ENCODE measurements at places on chromosomes 2 and 18.
A peak's percentile ranks its signal among the peaks of the same experiment; 100 is the strongest.

DNA sequence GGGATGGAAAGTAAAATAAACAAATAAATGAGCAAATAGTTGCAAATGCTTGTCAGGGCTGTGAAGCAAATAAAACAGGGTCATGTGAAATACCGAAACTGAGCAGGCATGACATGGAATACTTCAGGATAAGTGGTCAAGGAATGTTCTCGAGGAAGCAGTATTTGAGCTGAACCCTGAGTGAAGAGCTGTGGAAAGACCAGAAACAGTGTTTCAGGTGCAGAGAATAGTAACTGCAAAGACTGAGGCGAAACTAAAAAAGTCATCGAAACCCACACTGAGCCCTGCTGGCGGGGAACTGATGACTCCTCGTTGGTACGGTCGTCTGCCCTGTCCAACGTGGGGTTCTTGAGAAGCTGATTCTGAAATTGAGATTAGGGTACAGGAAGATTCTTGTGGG is 27.2 kb upstream of the MYCN start:
- DNase-seq, result no peak

DNA sequence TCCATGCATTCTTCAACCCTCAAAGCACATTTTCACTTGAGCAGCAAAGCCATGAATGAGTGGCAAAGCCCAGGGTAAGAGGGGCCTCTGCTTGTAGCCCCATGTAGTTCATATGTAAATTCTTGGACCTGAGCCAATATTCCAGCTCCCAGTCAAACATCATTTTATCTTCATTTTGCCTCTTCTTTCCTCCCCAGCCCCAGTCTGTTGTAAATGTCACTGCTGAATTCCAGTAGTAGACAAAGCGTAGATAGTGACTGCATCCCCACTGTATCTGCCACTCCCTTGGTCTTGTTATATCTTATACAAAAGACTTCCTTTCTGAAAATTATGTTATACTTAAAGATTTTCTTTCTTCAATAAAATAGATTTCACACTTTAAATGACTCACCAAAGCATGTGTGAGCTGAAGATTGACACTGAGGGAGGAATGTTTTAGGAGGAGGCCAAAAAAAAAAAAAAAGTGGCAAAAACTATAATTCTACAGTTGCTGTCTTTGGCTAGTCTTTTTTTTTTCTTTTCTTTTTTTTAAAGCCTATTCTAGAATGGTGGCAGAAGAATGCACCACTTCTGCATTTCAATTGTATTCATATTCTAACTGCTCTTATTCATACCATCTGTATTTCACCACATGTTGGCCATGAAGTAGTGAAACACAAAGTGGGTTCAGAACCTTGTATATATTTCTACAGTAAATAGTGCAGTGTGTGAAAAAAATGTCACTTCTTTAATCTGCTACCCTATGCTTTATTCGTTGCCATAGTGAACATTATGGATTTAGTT is 306.1 kb downstream of the CPS1 start:
- DNase-seq, result peak; percentile 11

GRCh38 chr2:85237849-85238565 is 89.8 kb downstream of the TGOLN2 start:
- peak; percentile 47 for DNase-seq

DNA sequence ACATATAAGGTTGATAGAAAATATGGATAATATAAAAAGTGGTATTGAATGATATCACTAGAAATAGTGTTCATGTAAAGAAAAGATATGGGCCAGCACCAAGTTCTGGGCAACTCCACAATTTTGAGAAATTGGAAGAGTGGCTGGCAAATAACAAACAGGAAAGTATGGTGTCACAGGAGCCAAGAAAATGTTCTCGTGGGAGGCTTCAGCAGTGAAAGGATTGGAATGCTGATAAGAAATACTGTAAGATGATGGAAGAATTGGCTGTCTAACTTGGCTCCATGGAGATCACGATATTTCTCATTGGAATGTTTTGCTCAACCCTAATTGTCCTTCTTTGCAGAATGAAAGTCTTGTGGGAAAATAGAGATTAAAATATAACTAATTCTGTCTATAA is 856.8 kb downstream of the DPP10 start:
- DNase-seq, result no peak

- DNase-seq, result no peak
Measured at GRCh38 chr18:43642727-43643330, 365.5 kb upstream of the SYT4 start.

- no peak for DNase-seq
Measured at GRCh38 chr2:62800618-62801017, 95.1 kb downstream of the EHBP1 start.

DNA sequence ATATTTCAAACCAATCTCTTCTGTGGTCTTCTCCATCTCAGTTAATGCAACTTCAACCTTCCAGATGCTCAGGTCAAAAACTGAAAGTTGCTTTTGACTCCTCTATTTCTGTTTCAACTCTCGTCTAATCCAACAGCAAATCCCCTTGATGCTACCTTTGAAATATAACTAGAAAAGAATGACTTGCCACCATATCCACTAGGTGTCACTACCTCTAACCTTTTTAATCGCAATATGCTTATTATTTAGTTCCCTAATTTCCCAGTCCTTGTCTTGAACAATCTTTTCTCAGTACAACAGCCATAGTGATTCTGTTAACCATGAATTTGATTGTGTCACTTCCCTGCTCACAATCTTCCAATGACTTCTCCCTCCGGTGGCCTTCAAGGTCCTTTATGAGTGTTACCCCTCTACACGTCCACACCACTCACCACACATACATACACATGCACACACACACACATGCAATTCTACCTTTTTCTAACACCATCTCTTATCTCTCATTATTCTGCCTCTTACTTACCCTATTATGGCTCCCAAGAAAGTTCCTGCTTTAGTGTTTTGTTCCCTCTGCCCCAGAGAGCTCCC is 245.5 kb upstream of the KCNJ3 start:
- no peak for DNase-seq

GRCh38 chr18:77762642-77763041 is 513.0 kb downstream of the GALR1 start:
- DNase-seq, result no peak

- DNase-seq, result no peak
Measured at GRCh38 chr18:51153659-51154371, 43.7 kb downstream of the MEX3C start.

DNA sequence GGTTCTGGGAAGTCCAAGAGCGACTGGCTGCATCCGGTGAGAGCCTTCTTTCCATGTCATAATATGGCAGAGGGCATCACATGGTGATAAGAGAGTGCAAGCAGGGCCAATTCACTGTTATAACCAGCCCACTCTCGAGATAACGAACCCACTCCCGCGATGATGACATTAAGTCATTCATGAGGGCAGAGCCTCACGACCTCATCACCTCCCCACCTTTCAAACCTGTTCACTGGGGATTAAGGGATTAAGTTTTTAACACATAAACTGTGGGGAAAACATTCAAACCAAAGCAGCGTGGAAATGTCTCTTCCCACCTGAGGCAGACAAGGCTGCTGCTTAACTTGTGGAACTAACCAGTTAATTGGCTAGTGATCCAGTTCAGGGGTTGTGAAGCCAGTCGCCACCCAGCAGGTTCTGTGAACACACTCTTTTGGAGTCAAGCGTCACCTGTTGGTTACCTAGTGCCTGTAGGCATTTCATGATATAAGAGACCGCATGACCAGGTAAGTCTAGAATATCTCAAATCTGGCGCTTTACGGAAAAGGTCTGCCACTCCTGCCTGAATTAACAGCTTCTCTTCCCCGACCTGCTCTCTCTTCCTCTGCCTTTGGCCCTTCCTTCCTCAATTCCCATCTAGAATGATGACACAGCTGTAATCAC is 54.3 kb downstream of the EDAR start:
- no peak for DNase-seq

DNA sequence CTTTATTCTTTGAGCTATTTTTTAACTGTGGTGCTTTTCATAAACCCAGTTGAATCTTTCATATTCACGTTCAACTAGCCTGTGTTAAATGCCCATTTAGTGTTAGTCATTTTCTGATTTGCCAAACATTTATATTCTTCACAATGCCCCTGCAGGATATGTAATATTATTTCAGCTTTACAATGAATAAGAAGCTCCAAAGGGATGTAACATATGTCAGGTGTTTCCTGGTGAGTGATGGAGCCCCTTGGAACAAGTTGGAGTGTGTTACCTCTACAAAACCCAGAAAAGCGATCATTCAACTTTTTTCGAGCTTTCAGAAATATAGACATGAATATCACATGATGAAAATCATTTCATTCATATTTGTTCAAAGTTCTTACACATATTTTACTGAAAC is 471.0 kb upstream of the CDH2 start:
- no peak for DNase-seq

DNA sequence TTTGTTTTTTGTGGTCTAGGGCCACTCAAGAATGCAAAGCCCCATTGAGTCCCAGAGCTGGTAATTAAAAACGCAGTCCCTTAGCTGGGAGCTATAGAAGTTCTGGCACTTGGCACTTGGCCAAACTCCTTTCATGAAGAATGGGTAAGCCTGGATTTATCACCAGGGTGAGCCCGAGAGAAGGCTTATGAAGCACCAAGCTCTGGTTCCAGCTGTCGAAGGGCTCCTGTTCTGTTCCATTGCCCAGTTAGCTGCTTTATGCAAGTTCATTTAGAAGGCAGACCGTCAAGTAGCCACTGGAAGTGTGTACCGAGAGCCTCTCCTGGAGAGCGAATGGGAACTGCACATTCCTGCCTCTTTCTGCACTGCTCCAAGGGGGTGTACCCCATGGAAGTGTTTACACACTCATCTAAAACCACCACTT is 14.2 kb downstream of the ECEL1 start:
- DNase-seq, result no peak

- DNase-seq, result peak; percentile 86
Measured at GRCh38 chr2:67397143-67397986, at the start of gene ETAA1. TSS of gene ETAA1 (plus strand) at chr2:67397333. CDS start at chr2:67397449, 116 bp downstream.

DNA sequence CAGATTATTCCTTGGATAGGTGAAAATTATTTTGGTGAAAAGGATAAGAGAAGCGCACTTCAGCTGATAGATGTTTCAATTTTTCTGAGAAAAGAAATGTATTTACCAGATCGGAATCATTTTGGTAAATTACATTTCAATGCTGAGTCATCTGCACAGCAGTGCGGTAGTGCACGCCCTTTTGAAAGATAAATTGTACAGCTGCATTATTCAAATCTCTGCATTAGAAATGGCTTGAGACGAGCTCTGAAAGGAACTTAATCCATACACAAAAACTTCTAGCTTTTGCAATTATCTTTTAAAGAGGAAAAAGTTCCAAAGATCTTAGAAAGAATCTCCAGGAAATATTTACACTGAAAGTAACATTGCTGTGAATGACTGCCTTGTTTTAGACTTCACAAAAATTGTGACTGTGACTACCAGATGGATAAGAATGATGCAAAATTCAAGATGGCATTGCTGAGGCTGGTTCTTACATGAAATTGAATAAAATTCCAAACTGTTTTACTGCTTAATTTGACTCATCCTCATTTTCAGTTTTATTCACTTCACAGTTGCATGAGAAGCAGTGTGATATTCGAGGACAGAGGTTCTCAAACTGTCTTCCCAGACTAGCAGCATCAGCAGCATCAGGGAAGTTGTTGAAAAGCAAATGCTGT is 161.7 kb downstream of the RND3 start:
- DNase-seq, result no peak

DNA sequence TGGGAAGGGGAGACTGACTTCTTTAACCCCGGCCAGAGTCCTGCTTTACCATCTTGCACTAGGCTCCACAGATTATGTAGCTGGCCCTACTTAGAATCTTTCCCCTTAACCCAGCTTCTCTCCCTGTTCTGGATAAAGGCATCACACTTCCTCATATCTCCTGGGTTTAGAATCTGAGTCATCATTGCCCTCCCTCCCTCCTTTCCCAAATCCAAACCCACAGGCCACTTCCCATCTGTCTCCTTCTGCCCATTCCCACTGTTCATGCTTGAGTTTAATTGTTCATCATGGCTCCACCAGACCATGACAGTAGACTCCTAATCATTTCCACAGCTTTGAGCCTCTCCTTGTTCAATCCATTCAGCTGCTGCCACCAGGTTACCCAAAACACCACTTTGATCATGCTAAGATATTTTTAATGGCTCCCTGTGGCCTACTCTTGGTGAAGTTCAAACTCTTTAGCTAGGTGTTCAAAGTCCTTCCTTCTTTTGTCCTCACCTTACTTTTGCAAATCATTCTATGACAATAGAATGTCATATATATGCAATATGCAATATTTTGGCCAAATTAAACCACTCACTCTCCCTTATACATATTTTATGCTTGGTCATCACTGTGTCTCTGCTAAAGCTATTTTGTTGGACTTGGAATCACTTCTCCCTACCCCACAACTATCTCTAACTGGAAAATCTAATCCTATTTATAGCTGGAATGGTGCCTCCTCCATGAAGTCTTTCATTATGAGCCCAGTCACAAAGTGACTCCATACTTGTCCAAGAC is 5.5 kb downstream of the PDE11A start:
- no peak for DNase-seq
